ENCODE measurements at places on chromosomes 16 and 17. TPM values are rescaled to one million over a fixed set of nuclear protein-coding genes. Genes with fewer than 3 reads are reported as not detected.
A peak's percentile ranks its signal among the peaks of the same experiment; 100 is the strongest.

DNA sequence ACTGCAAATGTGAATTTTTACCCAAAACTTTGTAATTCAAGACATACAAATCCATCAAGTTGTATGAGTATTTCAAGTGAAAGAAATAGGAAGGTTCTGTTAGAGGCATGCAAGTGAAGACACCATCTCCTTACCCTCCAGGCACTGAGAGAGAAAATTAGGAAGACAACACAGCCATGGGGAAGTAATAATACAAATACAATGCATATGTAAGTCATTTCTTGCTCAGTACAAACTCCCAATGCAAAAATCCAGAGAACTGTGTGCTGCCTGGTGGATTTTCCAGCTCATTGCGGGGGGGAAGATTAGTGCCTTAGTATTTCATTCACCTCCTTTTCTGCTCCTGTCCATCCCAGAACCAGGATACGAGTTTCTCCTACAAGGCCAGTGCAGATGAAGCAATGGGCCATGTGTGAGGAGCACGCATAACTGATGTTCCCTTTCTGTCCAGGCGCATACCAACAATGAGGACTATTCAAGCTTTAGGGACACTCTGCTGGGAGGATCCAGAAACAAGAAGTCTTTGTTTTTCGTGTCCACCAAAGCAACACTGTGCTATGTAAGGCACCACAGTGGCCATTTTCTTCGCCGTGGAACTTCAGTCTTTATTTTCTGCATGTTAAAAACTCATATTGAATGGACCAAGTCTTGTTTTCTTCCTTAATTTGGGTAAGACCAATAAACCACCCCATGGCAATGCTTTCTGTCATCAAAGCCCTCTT lies 143.7 kb upstream of the RCVRN start:
- DNase-seq: no peak
- H3K27ac ChIP-seq: no peak overlapping the region
- H3K4me1 ChIP-seq: no peaks in the 10 kb centered on the region
- H3K27me3 ChIP-seq: no peaks in the 10 kb centered on the region

- no peak overlapping the region for H3K4me3 ChIP-seq
- no peak for DNase-seq
- H3K4me1 ChIP-seq: no peaks in the 10 kb centered on the region
- H3K27me3 ChIP-seq: peaks cover 24% of the 10 kb centered on the region
- H3K27ac ChIP-seq: no peak overlapping the region
- H3K36me3 ChIP-seq: no peaks in the 10 kb centered on the region
Observed at GRCh38 chr16:22970209-22970865, 156.4 kb downstream of the HS3ST2 start.

DNA sequence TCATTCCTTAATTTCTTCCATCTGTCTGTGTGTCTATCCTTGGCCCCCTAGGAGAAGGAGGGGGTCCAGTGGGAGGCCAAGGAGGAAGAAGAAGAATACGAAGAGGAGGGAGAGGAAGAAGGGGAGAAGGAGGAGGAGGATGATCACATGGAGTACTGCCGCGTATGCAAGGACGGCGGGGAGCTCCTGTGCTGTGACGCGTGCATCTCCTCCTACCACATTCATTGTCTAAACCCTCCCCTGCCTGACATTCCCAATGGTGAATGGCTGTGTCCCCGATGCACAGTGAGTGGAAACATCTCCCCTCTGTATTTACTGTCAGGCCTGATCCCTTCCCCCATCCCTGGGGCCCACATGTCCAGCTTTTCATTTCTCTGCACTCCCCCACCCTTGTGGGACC lies 6.3 kb downstream of the CHD3 start:
- H3K27me3 ChIP-seq: no peaks in the 10 kb centered on the region
- H3K36me3 ChIP-seq: peaks cover 70% of the 10 kb centered on the region
- DNase-seq: no peak
- peak overlapping the region; percentile 27 for H3K27ac ChIP-seq

DNA sequence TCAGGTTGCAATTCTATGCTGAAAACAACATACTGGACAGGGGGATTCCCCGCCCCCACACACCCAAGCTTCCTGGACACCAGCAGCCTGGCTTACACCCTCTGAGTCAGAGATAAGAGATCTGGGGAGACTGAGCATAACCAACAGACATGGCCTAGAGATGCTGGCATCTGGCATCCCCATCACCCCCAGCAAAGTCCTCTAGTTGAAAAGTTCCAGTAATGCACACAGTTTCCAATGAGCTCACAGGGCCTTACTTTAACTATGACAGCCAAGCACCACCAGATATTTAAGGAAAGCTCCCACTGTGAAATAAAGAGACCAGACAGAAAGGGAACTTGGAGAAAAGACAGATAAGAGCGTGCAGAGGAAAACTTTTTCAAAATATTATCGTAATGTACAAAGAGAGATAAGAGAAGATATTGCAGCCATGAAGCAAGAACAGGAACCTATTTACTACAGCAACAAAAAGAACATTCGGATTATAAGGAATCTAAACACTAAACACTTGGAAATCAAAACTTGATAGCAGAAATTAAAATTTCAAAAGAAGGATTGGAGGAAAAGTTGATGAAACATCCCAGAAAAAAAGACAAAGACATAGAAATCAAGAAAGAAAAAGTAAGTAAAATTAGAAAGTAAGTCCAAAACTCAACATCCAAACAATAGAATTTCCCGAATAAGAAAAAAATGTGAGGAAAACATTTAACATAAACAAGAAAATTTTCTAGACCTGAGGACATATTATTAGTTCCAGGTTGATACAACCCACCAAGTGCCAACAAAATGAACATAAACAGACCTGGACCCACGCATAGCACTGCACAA lies 17.2 kb upstream of the ALOX15 start:
- peaks cover 7% of the 10 kb centered on the region for H3K4me1 ChIP-seq
- no peaks in the 10 kb centered on the region for H3K27me3 ChIP-seq
- no peak overlapping the region for H3K4me3 ChIP-seq
- peak; percentile 73 for DNase-seq

DNA sequence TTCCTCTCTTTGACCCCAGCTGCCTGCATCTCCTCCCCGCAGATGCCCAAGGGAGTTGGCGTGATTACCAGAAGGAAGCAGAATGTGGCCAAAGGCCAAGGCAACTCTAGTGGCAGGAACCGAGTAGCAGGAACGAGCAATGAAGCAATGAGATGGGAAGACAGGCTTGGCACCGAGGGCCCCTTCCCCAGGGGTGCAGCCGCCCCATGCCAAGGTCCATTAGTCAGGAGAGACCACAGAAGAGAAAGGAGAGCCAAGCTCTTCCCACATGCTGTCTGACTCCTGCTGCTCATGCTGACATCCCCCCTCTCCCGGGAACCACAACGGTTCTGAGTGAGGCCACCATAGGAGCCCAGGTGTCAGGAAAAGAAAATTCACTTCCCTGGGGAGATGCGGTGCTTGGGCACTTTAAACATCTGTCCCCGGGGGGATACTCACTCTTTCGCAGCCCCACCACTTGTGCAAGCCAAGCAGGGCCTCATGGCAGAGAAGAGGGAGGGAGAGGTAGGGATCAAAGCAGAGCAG lies 67.4 kb downstream of the MYO18A start:
- H3K27me3 ChIP-seq: no peaks in the 10 kb centered on the region
- H3K36me3 ChIP-seq: peaks cover 3% of the 10 kb centered on the region
- no peak overlapping the region for H3K4me3 ChIP-seq
- H3K4me1 ChIP-seq: peaks cover 9% of the 10 kb centered on the region

GRCh38 chr17:62084585-62084984 lies 19.5 kb upstream of the MED13 start:
- H3K4me3 ChIP-seq: no peak overlapping the region
- H3K27me3 ChIP-seq: no peaks in the 10 kb centered on the region
- no peaks in the 10 kb centered on the region for H3K36me3 ChIP-seq
- no peak overlapping the region for H3K27ac ChIP-seq
- no peak for DNase-seq

DNA sequence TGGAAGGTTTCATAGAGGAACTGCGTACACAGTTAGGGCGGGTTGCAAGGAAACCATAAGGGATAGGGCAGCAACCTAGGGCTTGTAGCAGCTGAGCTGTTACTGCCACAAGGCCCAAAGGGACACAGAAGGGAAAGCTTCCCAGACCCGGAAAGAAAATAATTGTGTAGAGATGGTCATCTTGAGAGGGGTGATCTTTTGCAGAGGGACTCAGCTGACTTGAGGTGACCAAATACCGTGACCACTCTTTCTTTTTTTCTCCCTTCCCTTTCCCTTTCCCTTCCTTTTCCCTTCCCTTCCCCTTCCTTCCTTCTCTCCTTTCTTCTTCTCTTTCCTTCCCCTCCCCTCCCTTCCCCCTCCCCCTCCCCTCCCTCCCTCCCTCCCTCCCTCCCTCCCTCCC lies 8.5 kb upstream of the CREBBP start:
- H3K4me1 ChIP-seq: no peaks in the 10 kb centered on the region
- H3K27me3 ChIP-seq: peaks cover 1% of the 10 kb centered on the region
- H3K4me3 ChIP-seq: no peak overlapping the region
- H3K36me3 ChIP-seq: no peaks in the 10 kb centered on the region
- no peak for DNase-seq

DNA sequence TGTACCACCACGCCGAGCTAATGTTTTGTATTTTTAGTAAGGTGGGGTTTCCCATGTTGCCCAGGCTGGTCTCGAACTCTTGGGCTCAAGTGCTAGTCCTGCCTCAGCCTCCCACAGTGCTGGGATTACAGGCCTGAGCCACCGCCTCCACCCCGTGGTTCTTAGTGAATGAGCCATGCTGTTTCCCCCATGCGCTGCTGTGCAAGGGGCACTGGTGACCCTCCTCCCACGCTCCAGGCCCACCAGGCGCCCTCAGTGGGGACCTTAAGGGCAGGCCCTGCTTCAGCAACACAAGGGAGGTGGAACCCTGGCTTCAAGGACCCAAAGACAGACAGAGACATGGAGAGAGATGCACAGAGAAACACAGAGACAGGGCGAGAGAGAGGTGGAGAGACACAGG lies 15.4 kb upstream of the NUDT16L1 start:
- peaks cover 26% of the 10 kb centered on the region for H3K4me1 ChIP-seq
- peak overlapping the region; percentile 32 for H3K27ac ChIP-seq
- H3K36me3 ChIP-seq: peaks cover 9% of the 10 kb centered on the region

GRCh38 chr17:67829331-67829730 lies 4.0 kb downstream of the BPTF start:
- peaks cover 58% of the 10 kb centered on the region for H3K4me1 ChIP-seq
- H3K27me3 ChIP-seq: no peaks in the 10 kb centered on the region
- peak; percentile 78 for DNase-seq
- peak overlapping the region; percentile 42 for H3K4me3 ChIP-seq
- H3K36me3 ChIP-seq: peaks cover 9% of the 10 kb centered on the region

DNA sequence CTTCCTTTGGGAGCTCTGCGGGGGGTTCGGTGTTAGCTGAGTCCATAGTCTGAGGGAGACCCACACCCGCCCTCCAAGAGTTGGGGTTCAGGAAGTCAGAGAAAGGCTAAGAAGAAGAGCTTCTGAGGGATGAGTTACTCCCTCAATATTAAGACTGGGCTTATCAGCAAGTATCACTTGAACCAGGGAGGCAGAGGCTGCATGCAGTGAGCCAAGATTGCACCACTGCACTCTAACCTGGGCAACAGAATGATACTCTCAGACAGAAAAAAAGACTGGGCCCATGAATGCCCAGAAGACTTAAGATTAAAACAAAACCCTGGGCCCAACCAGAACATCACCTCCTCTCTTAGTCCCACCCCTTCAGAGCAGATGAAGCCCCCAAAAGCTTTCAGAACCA lies 6.0 kb downstream of the NKIRAS2 start:
- peaks cover 22% of the 10 kb centered on the region for H3K4me1 ChIP-seq
- peaks cover 13% of the 10 kb centered on the region for H3K36me3 ChIP-seq
- H3K4me3 ChIP-seq: no peak overlapping the region
- no peak for DNase-seq

DNA sequence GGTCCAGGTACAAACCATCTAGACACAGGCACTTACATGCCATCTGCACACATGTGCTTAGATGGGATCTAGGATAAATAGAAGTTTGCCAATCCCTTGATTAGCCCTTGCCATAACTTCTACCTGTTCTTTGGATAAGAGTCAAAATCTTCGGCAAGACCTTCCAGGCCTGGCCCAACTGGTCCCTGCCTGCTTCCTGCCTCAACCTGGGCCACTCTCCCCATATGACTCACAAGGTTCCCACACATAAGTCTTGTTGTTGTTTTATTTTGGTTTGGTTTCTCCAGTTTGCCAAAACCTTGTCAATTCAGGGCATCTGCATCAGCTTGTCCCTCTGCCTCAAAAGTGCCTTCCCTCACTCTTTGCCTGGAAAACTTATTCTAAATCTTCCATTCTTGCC lies 95.3 kb upstream of the XYLT1 start:
- no peaks in the 10 kb centered on the region for H3K36me3 ChIP-seq
- H3K4me3 ChIP-seq: no peak overlapping the region
- H3K27me3 ChIP-seq: peaks cover 2% of the 10 kb centered on the region
- H3K27ac ChIP-seq: no peak overlapping the region

- no peak for DNase-seq
- H3K27ac ChIP-seq: no peak overlapping the region
- H3K36me3 ChIP-seq: no peaks in the 10 kb centered on the region
- H3K4me3 ChIP-seq: no peak overlapping the region
- H3K4me1 ChIP-seq: no peaks in the 10 kb centered on the region
Observed at GRCh38 chr16:25411396-25412081, 153.9 kb upstream of the ZKSCAN2 start.

DNA sequence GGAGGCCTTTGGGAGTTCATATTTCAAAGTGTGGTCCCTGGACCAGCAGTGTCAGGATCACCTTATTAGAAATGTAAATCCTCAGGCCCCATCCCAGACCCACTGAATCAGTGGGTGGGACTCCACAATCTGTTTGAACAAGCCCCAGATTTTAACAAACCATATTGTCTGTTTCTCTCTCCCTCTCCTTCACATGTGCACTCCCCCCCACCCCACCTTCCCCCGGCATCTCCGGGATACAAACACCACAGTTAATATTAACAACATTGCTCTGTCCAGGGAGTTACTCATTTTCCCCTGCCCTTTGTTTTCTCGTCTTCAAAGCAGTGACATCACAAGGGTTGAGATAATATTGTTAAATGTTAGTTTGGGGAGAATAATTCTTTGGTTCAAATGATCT lies 127.3 kb downstream of the KATNIP start:
- no peak overlapping the region for H3K4me3 ChIP-seq
- H3K27ac ChIP-seq: no peak overlapping the region
- no peak for DNase-seq
- no peaks in the 10 kb centered on the region for H3K27me3 ChIP-seq

GRCh38 chr16:67865318-67865717 lies 7.5 kb upstream of the EDC4 start:
- peak; percentile 39 for DNase-seq
- no peak overlapping the region for H3K4me3 ChIP-seq
- H3K4me1 ChIP-seq: peaks cover 7% of the 10 kb centered on the region
- H3K27ac ChIP-seq: no peak overlapping the region

GRCh38 chr17:69749911-69750310 lies 325.1 kb upstream of the KCNJ16 start:
- H3K27ac ChIP-seq: no peak overlapping the region
- no peaks in the 10 kb centered on the region for H3K36me3 ChIP-seq

- peaks cover 66% of the 10 kb centered on the region for H3K4me1 ChIP-seq
- no peak overlapping the region for H3K27ac ChIP-seq
- peaks cover 24% of the 10 kb centered on the region for H3K36me3 ChIP-seq
- DNase-seq: no peak
- no peaks in the 10 kb centered on the region for H3K27me3 ChIP-seq
Observed at GRCh38 chr16:48555155-48555554, 54.8 kb downstream of the N4BP1 start.

The RHBDF1 gene
- total RNA-seq: not detected

The SP6 gene
- 0.10 TPM for total RNA-seq

The SSTR5 gene
- total RNA-seq: not detected

The GPR139 gene
- not detected for total RNA-seq

The KRT32 gene
- total RNA-seq: not detected

The KCTD2 gene
- 18.7 TPM for total RNA-seq

The CDC6 gene
- total RNA-seq: 90.4 TPM

The MT1M gene
- total RNA-seq: not detected

All from activated naive CD4-positive, alpha-beta T cell treated with anti-CD3 and anti-CD28 coated beads for 36 hours (primary cell).